ENCODE measurements at places on chromosomes 16 and 17.

- no peak for DNase-seq
These were observed 39.3 kb downstream of the BAIAP2 start for GRCh38 chr17:81073967-81074839.

DNA sequence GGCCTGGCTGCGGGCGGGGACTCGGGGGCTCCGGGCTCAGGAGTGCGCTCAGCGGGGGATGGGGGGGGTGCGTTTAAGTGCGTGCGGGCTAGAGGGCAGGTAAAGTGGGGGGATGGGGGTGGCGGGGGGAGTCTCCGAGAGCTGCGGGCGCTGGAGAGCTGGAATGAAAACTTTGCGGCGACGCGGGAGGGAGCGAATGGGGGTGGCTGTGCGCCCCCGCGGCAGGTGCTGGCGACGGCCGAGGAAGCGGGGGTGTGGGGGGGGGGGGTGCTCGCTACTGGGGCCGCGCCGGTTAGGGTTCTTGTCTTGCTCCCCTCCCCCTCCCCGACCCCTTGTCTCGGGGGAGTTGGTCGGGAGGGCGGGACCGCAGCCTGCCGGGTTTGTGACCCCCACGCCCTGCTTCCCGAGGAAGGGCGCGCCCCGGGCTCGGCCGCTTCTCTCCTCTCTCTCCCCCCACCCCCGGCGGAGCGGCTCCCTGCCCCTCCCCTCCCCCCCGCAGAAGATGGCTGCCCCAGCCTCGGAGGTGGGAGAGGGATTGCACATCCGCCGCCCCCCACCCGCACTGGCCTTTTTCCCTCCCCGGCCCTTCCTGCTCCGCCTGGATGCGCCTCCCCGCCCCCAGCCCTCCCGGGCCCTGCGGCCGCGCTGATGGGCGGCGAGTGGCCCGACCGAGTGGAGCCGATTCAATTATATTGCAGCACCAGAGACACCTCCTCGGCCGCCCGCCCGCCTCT lies 649 bp downstream of the GSE1 start:
- DNase-seq, result peak; percentile 52

DNA sequence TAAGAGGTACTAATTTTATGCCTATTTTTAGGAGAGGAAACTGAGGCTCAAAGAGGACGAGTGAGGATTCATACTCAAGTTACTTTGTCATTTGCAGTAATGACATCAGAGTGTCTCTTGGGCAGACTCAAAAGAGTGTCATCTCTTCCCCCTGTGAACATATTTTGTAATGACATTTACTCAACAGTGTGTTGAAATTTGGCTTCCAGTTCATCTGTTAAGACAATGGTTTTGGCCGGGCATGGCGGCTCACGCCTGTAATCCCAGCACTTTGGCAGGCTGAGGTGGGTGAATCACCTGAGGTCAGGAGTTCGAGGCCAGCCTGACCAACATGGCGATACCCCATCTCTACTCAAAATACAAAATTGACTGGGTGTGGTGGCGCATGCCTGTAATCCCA lies 28.9 kb downstream of the WFDC1 start:
- DNase-seq, result no peak

GRCh38 chr17:40598619-40599467 lies 33.6 kb upstream of the CCR7 start:
- DNase-seq, result peak; percentile 96

- DNase-seq, result peak; percentile 78
These were observed 45.0 kb upstream of the NACA2 start for GRCh38 chr17:61635913-61636432.

DNA sequence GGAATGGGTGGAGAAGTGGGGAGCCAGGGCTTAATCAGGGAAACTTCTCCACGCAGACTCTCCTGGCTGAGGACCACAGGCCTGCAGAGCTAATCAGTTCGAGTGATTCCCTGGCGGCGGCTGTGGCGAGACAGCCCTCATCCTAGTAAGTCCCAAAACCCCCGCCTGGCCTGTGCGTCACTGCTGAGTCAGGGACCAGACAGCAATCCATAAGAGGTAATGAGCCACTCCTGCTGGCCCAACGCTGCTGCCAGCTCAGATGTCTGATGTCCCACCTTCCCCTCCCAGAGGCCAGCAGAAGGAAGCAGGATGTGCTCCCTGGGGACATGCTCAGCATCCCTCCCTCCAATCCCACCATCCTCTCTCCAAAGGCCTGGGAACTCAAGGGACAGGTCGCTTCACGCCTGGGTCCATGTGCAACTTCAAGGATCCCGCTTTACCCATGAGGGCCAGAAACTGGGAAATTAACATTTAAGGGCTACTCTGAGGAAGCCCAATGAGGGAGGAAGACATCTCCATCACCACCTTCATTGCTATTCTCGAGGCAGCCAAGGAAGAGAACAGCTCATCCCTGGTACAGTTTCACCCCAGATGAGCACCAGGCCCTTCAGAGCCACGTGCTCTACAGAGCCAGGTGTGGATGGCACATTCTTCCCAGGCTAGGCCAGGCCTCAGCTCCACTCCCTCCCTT lies 7.9 kb downstream of the ACLY start:
- DNase-seq, result no peak

GRCh38 chr17:48244121-48244711 lies 136.7 kb downstream of the SNX11 start:
- DNase-seq, result peak; percentile 24

GRCh38 chr16:27353853-27354252 lies 40.1 kb downstream of the IL4R start:
- DNase-seq, result no peak

GRCh38 chr16:29789775-29790182 lies 772 bp upstream of the KIF22 start:
- peak; percentile 49 for DNase-seq

DNA sequence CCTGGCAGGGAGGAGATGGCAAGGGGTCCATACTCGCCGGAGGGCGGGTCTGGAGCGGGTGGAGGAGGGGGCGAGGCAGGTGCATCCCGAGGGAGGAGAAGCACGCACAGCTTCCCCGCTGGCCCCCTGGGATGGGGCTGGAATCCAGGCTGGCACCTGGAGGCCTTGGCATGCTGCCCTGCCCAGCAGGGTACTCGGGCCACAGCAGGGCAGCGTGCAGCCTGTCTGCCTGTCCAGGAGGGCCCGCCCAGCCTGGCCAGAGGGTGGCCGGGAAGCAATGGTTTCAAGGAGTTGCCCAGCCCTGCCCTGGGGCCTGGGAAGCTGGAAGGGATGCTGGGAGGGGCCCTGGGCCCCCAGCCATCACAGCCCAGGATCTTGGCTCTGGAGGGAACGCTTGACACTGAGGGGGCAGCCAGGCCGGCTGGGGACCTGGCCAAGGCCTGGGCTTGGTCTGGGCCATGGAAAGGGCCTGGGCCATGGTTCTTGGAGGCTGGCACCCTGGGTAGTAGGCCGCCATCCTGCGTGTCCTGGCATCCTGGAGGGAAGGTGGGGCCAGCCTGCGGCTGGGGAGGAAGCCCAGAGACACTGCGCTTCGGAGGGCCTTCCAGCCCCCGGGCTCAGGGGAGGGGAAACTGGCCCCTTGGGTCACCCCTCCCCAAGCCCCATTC lies 1.1 kb downstream of the GLIS2 start:
- DNase-seq, result no peak

DNA sequence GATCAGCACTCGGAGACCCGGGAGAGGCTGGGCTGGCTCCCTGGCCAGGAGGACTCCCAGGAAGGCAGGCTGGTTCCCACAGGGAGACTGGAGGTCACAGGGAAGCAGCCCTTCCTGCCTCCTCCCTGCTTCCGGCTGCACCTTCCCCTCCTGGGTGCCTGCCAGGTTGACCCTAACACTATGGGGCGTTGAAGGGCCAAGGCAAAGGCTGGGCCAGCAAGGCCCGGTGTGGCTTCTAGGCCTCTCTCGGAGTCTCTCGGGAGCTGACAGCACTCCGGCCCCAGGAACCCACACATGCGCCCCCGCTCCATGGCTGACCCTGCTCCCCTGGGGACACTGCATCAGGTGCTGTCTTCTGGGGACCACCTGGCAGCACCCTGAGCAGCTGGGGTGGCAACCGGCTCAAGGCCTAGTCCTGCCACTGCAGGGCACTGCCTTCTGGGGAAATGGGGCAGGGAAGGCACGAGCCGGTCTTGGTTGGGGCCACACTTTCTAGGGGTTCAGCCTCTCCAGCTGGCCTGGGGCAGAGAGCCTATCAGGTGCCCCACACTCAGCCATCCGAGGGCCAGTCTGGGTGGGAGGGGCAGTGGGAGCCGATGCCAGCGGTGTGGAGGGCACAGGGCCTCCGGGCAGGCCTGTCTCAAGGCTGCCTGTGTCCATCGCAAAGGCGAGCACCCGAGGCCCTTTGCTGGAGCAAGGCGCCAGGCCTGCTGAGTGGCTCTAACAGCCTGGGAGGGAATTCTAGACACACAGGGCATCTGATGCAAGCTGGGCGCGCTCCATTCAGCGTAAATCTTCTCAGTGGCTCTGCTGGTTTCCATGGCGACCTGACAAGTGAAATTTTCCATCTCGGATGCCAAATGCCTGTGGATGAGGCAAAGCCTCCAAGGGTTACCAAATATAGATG lies 5.6 kb upstream of the MTSS2 start:
- no peak for DNase-seq
